ENCODE measurements at places on chromosomes 5 and 9.

DNA sequence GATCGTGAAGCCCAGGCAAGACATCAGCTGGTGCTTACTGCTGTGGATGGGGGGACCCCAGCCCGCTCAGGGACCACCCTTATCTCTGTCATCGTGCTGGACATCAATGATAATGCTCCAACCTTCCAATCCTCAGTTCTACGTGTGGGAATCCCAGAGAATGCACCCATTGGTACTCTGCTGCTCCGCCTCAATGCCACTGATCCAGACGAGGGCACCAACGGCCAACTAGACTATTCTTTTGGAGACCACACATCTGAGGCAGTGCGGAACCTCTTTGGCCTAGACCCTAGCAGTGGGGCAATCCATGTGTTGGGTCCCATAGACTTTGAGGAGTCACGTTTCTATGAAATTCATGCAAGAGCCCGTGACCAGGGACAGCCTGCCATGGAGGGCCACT, 960 bp downstream of the PCDHGC5 start:
- no peak for DNase-seq

DNA sequence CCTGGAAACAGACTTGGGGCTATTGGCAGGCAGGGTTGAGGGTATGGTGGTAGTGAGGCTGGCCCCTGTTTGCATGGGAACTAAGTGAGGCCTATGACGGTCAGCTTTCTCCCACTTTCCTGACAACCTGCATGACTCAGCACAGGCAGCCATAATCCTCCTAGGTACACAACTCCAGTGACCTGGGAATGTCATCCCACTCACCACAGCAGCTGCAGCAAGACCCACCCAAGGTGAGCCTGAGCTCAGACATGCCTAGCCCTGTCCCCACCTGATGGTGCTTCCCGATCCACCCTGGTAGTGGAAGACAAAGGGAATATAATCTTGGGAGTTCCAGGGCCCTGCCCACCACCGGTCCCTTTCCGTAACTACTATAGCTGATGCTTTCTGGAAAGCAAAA, 178.7 kb downstream of the NDUFS4 start:
- DNase-seq: no peak

GRCh38 chr9:592225-592624, 249.3 kb upstream of the DMRT1 start:
- no peak for DNase-seq

DNA sequence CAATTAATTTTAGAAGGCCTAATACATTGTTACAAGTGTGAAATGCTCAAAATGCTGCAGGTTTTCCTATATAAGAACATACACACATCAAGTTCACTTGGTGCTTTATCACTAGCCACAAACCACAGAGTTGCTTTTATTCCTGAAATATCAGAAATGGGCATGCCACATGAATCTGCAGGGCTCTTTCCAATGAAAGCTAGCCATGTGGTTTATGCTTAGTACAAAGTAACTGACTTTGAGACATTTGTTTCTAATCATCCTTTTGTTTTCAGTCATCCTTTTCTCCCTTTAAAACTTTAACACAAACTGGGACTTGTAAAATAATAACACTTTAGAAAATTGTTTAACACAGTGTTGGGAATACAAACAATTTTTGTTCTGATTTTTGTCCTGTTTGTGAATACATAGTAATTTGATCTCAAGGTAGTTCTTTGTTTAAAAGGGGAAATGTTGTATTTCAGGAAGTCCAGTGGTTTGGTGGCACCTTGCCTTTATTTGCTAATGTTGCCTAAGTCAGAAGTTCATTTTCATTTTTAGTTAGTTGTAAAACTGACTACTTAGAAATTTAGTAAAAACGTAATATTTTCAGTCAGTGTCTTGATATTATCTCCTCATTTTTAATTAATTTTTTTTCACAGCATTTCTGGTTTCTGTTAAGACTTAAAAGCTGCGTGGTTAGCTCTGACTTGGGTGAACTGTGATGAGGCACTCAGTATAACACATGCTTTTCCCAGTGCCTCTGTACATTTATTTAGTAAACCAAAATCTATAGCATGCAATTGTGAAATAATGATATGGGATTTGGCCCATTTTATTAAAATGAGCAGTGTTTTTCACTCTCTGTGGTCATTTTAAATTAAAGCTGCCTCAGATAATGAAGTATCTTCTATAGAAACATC, 18.6 kb downstream of the PRDM6 start:
- DNase-seq: no peak

DNA sequence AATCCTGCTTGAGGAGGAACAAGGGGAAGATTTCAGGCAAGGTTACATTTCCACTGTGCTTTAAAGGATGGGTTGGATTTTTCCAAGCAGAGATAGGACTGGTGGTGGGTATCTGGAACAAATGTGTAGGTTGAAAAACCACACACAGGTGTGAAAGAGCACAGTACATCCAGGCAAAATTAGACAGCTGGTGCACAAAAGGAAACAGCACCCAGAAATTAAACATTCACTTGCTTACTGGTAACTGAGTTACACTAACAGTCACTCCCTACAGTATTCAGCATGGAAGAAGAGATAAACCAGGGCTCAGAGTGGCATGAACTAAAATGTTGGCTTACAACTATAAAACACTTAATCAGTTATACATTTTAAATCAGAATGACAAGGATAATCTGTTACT, 81.5 kb upstream of the RASEF start:
- no peak for DNase-seq

DNA sequence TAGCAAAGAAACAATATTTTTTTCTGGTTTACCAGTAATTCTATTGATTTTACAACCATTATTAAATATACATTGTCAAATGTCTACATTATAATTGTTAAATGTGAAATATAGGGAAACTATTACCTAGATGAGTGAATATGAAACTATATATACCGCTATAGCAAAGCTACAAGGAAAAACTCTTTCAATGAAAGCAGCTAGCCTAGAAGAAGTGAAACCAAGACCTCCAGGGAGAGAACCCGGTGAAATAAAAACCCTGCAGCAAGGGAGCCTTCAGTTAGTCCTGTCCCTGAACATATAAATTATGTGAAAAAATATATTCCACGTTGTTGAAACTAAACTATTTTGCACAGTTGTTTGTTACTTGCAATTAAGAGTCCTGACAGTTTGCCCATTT, 913.1 kb downstream of the EFNA5 start:
- DNase-seq: no peak

GRCh38 chr9:114691956-114692295, 9.9 kb upstream of the TEX48 start:
- no peak for DNase-seq

DNA sequence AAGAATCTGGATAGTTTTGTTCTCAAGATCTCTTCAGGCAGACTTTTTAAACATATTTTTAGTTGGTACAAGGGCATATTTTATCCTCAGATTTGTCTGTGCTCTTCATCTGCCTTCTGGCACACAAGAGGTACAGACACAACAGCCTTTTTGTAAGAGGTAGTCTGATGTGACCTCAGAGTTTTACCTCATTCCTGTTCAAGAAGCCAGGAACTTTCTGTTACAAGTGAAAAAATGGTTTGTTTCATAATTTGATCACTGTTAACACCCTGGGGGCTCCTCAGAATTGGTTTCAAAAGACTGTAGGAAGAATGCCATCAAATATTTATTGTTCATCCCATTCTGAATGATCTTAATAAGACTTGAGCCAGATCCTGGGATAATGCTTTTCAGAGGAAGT, 136.7 kb downstream of the PRKACG start:
- DNase-seq: no peak

Measured in right forelimb (tissue), 1 donor.